Central memory CD4-positive, alpha-beta T cell (primary cell): ENCODE measurements at places on chromosomes 13 and 19.

DNA sequence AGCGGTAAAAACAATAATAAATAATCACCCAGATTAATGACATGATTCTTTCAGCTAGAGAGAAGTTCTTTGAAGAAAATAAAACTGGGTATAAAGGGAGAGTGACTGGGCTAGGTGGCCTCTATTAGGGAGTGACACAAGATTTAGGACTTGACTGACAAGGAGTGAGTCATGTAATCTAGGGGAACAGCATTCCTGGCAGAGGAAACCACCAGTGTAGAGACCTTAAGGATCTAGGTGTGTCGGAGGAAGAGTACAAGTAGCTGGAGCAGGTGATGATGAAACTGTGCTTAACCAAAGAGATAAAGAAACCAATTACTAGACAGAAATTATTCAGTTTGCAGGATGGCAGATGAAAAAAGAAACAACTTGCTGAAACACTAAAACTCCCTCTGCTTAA, 248.0 kb downstream of the RFC3 start:
- no peak for DNase-seq

- DNase-seq, result no peak
Measured at GRCh38 chr19:33400856-33401682, 27.6 kb downstream of the CEBPG start.

- DNase-seq, result no peak
Measured at GRCh38 chr19:54439174-54439851, 9.7 kb upstream of the LENG8 start.

- DNase-seq, result no peak
Measured at GRCh38 chr13:72700509-72700908, 26.9 kb downstream of the MZT1 start.
